ENCODE measurements at places on chromosomes 6 and 20.

DNA sequence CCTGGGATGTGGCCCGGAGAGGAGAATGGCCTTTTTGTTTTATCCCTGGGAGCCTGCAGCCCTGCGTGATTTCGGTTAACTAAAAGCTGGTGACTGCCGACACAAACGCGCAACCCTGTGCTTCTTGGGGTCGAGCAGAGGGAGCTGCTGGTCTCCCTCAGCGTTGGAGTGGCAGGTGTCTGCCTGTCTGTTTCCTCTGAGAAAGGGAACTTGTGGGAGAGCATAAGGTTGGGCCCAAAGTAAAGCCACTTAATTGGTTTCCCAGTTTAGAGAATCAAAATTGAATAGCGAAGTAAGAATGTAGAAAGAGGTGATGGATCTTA, 500 bp downstream of the LTV1 start:
- no peak for DNase-seq

GRCh38 chr6:14863902-14864850, 381.7 kb upstream of the JARID2 start:
- DNase-seq: no peak

- no peak for DNase-seq
Measured at GRCh38 chr20:63442100-63442493, 30.4 kb downstream of the KCNQ2 start.

GRCh38 chr6:21384216-21384615, 209.3 kb upstream of the SOX4 start:
- no peak for DNase-seq

DNA sequence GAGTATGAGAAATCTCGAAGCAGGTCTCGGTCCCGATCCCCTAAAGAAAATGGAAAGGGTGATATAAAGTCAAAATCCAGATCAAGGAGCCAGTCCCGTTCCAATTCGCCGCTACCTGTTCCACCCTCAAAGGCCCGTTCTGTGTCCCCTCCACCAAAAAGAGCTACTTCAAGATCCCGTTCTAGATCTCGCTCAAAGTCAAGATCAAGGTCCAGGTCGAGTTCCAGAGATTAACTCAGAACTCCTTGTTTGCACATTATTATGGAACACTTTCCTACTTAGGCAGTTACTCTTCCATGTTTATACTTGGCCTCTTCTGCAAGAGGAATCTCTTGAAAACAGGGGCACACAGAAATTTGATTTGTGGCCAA, 3.1 kb downstream of the SRSF6 start:
- no peak for DNase-seq

GRCh38 chr6:36730424-36731380, 33.1 kb downstream of the RAB44 start:
- DNase-seq: no peak

GRCh38 chr6:150230832-150231524, 88.1 kb downstream of the PPP1R14C start:
- DNase-seq: no peak

DNA sequence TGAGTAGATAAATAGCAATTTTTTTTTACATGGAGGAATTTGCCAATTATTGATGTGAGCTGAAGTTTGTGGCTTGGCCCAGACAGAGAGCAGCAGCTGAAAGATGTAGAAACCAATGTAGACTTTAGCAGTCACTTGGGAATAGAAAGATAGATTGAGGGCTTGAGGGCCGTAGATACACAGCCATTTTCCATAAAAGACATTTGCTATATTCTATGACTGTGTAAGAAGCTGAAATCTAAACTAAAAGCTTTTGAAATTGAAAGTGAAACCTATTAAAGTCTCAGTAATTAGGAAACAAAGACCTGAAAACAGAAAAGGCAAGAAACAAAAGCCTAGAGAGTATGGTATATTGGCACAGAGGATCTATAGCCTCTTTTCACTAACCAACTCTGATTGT, 332.7 kb downstream of the CENPW start:
- DNase-seq: no peak

- no peak for DNase-seq
Measured at GRCh38 chr20:62734326-62734725, 25.7 kb downstream of the NTSR1 start.

- DNase-seq: no peak
Measured at GRCh38 chr20:8589956-8590355, 457.9 kb downstream of the PLCB1 start.

- no peak for DNase-seq
Measured at GRCh38 chr6:135876058-135876457, 24.6 kb downstream of the PDE7B start.

GRCh38 chr6:74534465-74535211, 671.2 kb downstream of the COL12A1 start:
- no peak for DNase-seq

- DNase-seq: no peak
Measured at GRCh38 chr6:109979033-109979921, 1.2 kb downstream of the GPR6 start.

GRCh38 chr6:169635345-169635744, 66.5 kb downstream of the WDR27 start:
- DNase-seq: no peak

- no peak for DNase-seq
Measured at GRCh38 chr6:53608396-53608795, 57.2 kb downstream of the KLHL31 start.

All from GOT3 (cell line).